ENCODE measurements at places on chromosomes 4 and X.

GRCh38 chr4:157040405-157040804 is 35.5 kb upstream of the GLRB start:
- DNase-seq, result no peak

GRCh38 chr4:151876381-151876988 is 115.7 kb upstream of the GATB start:
- no peak for DNase-seq

GRCh38 chrX:31099536-31100090 is 27.8 kb upstream of the FTHL17 start:
- DNase-seq, result no peak

DNA sequence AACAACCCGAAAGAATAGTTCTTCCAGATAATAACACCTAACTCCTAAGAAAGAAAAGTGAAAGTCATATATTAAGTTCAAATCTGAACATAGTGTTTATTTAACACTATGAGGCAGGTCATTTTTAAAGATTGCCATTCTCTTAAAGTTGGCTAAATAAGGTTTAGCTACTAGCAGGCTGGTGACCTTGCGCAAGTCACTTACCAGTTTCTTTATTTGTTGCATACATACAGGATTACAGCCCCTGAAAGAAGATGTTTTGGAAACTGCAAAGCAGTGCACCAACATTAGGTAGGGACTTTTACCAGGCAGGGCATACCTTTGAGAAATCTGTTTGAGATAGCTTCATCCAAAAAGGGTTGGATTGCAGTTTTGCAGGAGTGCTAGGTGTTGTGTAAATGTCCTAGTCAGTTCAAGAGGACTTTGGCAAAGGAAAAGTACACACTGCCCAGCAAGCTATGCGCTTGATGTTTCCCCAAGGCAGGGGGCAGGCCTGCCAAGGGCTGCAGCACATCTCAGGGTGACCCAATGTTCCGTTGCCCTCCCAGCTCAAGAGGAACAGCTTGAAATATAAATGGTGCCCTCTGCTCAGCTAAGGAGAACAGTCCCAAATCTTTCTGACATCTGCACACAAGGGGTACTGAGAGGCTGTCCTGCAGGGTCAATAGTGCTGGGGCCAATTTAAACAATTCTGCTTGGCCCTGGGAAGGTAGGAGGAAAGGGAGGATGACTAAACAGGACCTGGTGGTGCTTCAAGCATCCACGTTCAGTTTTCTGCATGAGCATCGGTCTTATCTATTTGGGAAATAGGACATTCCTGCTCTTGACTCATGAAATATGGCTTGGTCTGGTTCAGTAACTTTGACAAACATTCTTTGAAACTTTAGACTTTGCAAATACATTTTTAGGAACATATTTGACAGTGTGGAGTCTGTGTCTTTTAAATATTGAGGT is 130.8 kb downstream of the COL4A6 start:
- no peak for DNase-seq

DNA sequence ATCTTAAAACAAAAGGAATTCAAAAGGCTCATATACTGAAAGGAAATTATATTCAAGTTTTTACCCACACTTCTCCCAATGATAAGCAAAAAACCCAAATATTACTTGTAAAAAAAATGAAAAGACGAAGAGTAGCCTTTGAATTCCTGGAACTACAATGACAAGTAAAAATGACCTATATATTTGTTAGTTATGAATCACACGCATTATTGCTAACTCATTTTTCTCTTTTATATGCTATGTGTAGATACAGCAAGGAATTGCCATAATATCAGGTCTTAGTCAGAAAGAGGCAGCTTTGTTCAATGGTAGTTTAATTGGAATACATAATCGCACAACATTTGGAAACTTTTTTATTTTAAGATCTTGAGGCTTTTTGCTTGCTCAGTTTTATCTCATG is 22.7 kb upstream of the ASB5 start:
- DNase-seq, result no peak

DNA sequence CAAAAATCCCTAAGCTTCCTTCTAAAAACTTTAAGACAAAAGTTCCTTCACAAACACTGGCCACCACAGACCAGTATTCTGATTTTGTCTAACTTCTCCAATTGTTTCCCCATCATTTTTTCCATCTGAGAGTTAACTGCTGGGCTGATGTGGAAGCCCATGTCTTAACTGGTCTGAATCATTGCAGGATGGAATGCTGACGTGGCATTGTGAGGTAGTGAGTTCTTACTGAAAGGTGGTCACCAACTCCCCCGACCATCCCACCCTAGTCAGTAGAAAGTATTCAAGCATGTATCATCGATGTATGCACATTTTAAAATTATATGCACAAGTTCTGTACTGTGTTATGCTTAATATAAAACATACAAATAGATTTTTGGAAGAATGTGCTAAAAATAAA is 99.1 kb upstream of the SMIM10 start:
- DNase-seq, result no peak

DNA sequence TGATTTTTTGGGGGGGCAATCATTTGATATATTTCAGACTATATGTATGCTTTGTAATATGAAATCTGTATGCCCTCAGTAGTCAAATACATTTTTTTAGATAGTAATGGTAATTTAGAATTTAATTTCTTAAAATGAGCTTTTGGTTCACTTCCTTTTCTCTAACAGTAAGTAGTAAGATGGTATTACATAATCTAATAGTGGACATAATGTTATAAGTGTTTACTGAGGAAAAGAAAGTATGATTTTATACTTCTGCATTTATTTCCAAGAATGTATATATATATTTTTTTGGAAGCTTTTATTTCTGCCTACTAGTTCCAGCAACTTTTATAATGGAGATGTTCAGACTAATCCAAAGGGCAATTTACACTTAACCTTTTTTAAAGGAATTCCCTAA is 1450.7 kb upstream of the TENM3 start:
- DNase-seq, result no peak

DNA sequence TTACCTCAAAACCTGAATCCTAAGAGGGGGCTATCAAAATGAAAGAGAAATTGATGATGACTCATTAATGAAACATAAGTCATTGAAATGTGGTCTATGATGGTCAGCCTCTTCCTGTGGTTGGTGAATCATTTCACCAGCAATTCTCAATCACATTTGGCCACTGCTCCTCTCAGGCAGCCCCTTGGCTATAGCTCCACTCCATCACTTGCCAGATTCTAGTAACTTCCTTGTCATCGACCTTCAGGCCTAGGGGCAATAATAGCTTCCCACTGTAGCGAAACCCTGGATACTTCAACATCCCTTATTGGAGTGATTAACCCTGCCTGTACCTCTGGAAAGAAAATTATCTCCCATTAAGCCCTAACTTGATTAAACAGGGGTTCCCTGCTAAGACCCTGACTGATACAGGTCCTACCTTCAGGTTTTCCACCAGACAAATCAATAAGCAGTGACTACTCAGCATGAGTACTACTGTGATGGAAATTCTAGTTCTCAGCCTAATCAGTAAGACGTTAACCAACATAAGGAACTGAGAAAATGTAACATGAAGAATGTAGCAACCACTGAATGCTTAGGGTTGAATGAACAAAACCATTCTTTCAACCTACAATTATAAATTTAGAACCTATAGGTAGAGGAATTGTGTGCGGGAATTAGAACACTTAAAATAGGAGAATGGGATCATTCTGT is 30.4 kb downstream of the ADH7 start:
- no peak for DNase-seq

DNA sequence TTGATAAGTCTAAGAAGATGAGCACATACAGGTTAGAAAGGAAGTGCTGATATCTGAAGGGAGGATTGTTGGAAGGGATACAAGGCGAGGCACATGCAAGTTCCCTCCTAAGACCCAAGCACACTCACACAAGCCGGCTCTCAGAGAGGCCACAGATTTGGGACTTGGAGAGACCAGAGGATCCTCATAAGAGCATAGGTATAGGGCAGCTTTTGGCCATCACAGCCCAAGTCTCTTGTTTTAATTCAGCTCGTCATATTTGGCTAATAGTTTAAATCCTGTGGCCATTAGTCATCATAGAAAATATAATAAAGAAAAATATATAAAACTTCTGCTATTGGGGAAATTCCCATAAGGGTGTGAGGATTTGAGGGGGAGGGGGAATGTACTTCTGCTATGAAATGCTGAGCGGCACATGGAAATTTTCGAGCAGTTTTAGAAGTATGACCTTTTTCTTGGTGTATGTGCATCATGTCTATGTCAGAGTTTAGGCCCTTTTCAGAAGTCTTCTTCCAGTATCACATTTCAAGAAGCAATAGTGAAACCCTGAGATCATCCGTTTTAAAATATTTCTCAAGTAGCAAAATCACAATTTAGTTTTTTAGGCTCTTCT is 97.7 kb downstream of the NFKB1 start:
- peak; percentile 29 for DNase-seq

DNA sequence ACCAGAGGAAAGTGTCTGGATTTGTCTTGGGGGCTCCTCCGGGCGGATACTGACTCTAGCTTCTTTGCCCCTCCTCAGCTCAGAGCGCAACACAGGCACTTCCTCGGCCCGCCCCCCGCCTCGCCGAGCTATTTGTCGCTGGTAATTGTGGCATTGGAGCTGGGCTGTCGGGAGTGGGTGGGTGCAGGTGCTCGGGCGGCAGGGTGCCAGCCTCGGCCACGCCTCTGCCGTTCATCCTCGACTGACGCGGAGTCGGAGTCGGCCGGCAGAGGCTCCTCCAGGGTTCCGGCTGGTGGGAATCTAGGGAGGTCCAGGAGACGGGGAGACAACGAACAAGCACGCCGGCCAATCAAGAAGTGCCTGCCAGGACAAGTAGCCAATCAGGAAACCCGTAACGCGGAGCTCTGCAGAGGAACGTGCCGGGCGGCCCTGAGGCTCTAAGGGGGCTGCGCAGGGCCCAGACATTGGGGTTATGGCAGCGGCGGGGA is 3.9 kb upstream of the SYN1 start:
- DNase-seq, result peak; percentile 61

DNA sequence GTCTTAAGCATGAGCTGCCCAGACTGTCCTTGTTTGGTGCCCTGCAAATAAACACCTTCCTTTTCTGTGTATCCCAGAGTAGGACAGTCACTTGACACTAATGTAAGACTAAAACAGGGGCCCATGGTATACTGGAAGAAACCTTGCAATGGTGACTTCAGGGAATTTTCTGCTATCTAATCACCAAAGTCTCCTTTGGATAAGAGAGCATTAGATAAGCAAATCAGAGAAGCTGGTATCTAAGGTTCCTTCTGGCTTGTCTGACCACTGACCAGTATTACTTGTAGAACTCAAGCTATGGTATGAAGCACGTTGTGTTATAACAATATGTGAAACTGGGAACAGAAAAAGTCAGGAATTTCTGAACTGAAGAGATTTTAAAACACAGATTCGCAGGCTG is 173.9 kb downstream of the COL25A1 start:
- no peak for DNase-seq

DNA sequence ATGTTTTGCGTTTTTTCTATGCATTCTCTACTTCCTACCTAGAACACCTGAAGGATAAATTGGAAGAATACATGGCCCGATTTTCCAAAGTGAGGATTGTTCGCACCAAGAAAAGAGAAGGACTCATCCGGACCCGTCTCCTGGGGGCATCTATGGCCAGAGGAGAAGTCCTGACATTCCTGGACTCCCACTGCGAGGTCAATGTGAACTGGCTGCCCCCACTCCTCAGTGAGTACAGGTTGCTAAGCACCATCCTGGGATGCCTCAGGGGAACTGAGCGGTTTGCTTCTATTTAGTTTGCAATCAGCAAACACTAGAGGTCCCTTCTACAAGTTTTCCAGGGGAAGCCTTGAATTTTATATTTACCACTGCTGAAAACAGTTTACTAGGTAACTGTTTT is 359.3 kb upstream of the GALNT7 start:
- no peak for DNase-seq

GRCh38 chr4:157804986-157805385 is 367.8 kb downstream of the GASK1B start:
- DNase-seq, result no peak

DNA sequence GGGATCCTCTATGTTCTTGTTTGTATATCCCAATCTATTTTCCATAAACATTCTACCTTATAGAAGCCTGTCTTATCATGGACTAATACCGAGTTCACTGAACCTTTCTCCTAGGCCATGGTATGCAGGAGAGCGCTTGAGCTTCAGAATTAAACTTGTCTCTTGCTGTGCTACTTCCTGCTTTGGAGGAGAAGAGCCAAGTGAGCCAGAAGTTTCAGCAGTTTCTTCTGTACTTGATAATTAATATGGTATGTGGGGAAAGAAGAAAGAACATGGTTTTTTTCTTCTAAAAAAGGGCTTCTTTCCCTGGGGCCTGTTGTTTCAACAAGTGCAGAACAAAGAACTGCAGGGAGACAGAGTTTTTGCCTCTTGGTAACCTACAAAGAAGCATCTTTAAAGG is 172.8 kb downstream of the ATG4A start:
- DNase-seq, result no peak

DNA sequence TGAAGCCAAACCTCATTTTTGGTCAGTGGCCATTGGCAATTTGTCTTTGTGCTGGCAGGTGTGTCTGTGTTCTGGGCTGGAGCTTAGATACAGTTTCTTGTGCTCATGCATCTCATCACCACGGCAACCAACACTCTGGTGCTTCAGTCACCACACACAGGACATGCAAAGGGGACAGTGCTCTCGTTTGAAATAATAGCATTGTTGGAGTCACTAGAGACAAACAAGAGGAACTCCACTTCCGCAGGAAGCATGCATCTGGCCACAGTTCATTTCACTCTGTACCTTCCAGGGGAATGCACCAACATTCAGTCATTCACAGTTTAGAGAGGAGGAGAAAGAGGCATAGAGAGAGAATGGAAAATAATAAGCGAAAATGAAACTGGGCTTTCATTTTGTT is 267.4 kb downstream of the ANK2 start:
- DNase-seq, result peak; percentile 12

DNA sequence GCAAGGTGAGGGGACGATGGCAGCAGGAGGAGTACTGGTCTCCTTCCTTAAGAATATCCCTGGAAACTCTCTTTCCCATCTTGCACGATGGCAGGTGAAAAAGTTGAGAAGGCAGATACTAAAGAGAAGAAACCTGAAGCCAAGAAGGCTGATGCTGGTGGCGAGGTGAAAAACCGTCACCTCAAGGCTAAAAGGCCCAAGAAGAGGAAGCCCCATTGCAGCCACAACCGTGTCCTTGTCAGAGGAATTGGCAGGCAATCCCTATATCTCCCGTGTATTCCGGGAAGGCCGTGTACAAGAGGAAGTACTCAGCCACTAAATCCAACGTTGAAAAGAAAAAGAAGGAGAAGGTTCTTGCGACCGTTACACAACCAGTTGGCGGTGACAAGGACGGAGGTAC is 40.0 kb downstream of the CRLF2 start:
- DNase-seq, result no peak

GRCh38 chrX:100658941-100659381 is 15.0 kb downstream of the SRPX2 start:
- no peak for DNase-seq

- DNase-seq, result no peak
These were observed 90.5 kb upstream of the ANKRD50 start for GRCh38 chr4:124803026-124803425.

GRCh38 chr4:69568787-69569186 is 70.7 kb downstream of the UGT2A2 start:
- DNase-seq, result no peak

DNA sequence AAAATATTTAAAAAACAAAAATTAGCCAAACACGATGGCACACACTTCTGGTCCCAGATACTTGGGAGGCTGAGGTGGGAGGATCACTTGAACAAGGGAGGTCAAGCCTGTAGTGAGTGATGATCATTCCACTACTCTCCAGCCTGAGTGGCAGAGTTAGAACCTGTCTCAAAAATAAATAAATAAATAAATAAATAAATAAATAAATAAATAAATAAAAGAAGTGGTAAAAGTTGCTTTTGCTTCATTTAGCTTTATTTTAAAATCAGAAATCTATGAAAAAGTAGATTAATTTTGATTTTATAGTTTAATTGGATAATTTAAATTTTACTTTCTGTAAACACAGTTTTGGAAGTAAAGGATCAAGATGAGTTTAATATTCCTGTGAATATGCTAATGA is 552.9 kb upstream of the PCDH10 start:
- DNase-seq, result no peak
